ENCODE measurements at places on chromosomes 12 and 14. TPM values are rescaled to one million over a fixed set of nuclear protein-coding genes. Genes with fewer than 3 reads are reported as not detected.

Gene OTUB2
- 0.22 TPM for total RNA-seq

Gene SVOP
- total RNA-seq, result not detected

Gene IFNG-AS1
- total RNA-seq, result 1.9 TPM

Gene LRTM2
- not detected for total RNA-seq

Gene NCAPD2
- total RNA-seq, result 40.4 TPM

Gene RNF34
- total RNA-seq, result 74.8 TPM

Gene CLEC1A
- not detected for total RNA-seq

Gene MYF6
- not detected for total RNA-seq

Gene NRXN3
- total RNA-seq, result not detected

Gene GDF3
- total RNA-seq, result not detected

Gene PMCH
- not detected for total RNA-seq

Gene OTX2
- not detected for total RNA-seq

Gene PPFIA2
- not detected for total RNA-seq

Gene OVCH1
- total RNA-seq, result not detected

All from naive thymus-derived CD8-positive, alpha-beta T cell (primary cell).